ENCODE measurements at places on chromosomes 7 and 10.

DNA sequence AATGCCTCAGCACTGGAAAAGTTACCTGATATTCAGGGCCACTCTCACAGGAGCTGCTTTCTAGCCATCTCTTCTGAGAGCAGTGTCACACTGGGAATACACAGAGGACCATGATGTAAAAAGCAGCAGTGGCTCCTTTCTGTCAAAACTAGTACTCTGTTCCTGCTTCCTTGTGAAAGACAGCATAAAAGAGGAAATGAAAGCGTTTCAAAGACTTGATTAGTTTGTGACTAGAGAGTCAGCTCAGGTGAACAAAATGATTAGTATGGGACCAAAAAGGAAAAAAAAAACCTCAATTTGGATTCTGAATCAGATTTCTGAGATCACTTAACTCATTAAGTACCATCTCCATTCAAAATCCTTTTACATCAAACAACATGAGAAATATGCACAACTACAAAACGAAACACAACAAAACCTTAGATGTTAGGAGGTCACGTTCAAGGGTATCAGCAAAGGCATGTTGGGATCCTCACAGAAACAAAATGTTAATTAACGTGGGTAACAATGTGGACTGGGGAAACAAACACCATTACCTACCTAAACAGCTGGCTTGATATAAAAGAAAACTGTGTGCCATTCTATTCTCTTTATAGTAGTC is 103.7 kb downstream of the MACC1 start:
- DNase-seq: no peak

GRCh38 chr7:28516390-28517172 is 104.3 kb downstream of the CREB5 start:
- DNase-seq: no peak

GRCh38 chr7:4797858-4798705 is 22.7 kb downstream of the AP5Z1 start:
- DNase-seq: peak; percentile 43

- DNase-seq: no peak
These were observed 212.8 kb downstream of the MAD1L1 start for GRCh38 chr7:2019711-2020511.

- DNase-seq: no peak
These were observed 290.1 kb upstream of the ZNF32 start for GRCh38 chr10:43938810-43939209.

DNA sequence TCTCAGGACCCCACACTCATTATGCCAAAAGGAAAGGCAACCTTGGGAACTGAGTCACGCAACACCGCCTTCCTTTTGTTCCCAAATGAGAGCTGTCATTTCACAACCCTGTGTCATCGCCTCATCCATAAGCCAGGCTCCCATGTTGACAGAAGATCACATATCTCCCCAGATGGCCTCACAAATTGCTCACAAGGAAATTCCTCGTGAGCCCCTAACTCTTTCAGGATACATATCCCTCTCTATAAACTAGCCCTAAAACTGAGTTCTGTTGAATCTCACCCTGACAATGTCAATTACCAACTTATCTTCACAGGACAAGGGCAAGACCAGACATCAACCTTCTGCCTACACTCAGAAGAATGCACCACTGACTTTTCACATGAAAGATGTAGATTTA is 22.6 kb downstream of the CCDC3 start:
- no peak for DNase-seq

GRCh38 chr10:132370426-132371340 is 26.3 kb upstream of the PWWP2B start:
- no peak for DNase-seq

DNA sequence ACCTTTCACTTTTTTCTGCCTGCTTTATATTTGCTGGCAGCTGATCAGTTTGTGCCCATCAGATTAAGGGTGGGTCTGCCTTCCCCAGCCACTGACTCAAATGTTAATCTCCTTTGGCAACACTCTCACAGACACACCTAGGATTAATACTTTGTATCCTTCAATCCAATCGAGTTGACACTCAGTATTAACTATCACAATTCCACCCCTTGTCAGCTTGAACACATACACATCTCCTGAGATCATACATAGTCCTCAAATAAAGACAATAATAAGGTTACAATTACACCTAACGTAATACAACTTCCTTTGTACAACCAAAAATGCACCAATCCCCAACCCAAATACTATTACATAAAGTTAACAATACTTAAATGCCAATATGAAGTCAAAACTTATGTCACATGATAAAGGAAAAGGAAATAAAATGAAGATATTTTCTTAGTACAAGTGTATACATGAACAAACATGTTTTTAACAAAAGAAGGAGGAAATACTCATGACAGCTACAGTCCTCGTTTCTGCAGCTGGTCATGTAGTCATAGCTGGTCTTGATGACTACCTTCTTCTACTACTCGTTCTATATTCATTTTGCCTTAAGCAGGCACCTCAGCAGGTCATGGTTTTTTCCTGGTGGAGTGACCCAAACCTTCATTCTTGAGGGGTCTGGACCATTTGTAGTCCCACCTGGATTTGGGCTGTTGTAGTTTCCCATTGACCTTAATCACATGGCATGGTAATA is 96.7 kb upstream of the CABCOCO1 start:
- no peak for DNase-seq

DNA sequence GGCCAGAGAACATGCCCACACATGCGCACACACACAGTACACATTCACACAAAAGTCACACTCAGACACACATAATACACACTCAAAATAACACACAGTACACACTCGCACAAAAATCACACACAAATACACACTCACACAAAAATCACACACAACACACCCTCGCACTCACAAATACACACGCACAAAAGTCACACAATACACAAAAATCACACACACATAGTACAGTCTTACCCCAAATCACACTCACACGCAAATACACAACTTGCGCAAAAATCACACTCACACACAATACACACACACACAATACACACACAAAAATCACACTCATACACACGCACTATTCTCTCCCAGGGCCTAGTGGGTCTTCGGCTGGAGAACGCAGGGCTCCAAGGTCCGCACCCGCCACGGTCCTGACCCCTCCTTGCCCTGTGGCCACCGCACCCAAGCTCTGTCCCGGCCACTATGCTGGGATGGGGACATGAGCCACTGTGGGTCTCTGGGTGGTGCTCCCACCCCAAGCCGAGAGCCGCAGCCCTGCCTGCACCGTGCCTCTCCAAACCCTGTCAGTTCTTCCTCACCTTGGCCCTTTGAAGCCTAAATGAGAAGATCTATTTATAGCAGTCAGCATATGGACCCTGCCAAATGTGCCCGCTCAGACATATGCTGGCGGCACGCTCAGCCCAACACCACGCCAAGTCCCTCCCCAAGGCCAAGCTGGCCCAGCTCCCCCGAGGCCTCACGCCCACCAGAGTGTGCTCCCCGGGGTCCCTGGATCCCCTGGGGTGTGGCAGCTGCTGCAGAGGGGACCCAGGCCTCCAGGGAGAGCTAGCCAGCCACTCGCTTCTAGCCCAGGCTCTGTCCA is 55.9 kb downstream of the ELFN1 start:
- no peak for DNase-seq

- no peak for DNase-seq
These were observed 8.0 kb upstream of the SMARCD3 start for GRCh38 chr7:151256410-151257045.

DNA sequence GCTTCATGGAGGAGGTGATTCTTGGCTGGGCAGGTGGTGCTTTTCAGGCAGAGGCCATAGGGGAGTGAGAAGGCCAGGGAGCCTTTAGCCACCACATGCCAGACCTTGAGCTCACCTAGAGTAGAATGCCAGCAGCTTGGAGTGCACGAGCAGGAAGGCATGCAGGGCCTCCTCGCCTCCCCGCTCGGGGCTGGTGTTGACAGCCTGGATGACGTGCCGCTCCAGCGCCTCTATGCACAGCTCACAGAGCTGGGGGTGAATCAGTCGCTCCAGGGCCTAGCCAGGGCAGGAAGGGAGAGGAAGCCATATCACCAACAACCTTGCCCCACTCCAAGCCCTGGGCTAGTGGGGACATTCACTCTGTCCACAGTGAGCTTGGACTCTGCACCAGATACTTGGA is 15.7 kb downstream of the HPS1 start:
- no peak for DNase-seq

GRCh38 chr7:374706-375311 is 84.8 kb downstream of the FOXL3 start:
- DNase-seq: no peak

- DNase-seq: no peak
These were observed 15.9 kb downstream of the NIPSNAP2 start for GRCh38 chr7:55980266-55980665.

- no peak for DNase-seq
These were observed 96.5 kb upstream of the MACROH2A2 start for GRCh38 chr10:69955897-69956740.

DNA sequence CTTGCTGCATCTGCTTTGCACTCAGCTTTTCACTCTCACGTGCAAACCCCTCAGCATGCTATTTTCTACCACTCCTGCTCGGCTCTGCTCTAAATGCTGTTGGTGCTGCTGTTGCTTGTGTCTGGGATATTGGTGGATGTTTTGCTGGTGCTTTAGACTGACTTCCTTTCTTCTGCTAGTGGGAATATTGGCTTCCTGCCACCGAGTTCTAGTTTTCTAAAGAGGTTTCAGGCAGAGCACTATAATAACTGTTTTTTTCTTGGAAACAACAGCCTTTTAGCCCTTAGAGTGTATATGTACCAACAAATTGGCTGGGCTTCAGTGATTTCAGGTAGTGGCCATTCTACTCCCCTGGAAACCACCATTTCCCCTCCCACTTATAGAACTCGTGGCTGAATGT is 27.8 kb downstream of the TMEM236 start:
- no peak for DNase-seq

DNA sequence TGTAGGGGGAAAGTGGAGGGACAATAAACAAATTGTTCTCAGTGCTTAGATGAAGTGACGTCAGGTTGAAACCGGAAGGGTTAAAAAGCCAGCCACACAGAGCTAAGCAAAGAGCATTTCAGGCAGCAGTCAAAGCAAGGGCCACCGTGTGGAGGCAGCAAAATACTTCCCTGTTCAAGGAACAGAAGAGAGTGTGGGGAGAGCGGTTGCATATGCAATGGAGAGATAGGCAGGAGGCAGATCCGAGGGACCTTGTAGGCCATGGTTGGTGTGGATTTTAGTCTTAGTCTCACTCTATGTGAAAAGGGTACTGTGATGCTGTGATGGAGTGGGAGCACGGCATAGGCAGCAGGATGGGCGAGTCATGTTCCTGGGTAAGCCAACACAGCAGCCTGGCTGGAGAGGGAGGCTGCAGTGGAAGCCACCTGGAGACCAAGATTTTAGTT is 3.8 kb upstream of the STN1 start:
- no peak for DNase-seq

DNA sequence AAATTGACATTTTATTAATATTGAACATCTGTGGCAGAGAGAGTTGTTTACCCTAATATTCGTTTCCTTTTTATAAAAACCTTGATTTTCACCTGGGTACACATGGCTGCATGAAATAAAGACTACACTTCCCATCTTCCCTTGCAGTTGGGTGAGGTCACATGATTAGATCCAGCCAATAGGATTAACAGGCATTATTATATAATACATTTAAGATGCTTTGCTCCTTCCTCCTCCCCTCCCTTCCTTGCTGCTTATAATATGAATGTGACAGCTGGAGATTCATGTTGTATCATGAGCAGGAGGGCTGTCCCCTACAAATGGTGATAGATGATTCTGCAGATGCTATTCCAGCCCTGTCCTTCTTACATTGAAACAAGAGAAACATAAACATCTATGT is 146.6 kb downstream of the SH2D4B start:
- no peak for DNase-seq

DNA sequence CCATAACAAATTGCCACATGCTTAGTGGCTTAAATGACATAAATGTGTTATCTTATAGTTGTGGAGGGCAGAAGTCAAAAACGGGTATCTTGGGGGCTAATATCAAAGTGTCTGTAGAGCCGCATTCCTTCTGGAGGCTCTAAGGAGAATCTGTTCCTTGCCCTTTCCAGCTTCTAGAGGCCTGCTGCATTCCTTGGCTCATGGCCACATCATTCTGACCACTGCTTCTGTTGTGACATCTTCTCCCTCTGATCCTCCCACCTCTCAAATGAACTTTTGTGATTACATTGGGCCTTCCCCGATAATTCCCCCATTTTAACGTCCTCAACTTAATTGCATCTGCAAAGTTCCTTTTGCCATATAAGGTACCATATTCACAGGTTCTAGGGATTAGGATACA is 76.1 kb downstream of the CYP26A1 start:
- DNase-seq: no peak

DNA sequence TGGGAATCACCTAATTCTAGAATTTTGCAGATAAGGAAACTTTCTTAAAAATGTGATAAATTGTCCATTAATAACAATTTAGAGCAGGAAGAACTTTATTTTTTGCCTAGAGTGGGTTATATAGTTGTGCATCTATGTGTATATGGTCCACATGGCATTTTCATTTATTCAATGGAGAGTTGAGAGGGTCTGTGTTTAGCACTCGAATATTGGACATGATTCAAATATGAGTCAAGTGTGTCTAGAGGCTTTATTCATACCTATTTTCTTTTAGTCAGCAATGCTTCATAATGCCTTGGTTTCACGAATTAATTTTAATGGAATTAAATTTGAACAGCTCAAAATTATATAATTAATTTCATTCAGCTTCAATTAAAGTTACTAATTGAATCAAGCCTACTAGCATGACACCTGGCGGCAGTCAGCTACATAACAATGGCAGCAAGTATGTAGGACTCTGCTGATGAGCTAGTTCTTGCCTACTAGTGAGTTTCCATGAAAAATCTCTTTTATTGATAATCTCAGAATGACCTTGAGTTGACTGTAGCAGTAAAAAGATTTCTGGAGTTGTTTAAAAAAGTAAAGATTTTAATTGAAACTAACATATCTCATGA is 17.7 kb downstream of the MDFIC start:
- no peak for DNase-seq

DNA sequence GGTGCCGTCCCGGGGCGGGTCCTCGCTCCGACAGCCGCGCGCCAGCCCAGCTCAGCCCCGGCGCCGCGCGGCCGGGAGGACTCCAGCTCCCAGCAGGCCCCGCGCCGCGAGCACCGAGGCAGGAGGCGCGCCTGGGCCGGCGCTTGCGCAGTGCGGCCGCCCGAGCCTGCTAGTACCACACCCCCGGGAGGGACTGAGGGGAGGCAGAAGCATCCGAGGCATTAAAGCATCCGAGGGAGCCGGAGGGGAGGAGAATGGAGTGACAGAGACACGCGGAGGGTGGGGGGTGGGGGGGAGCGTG is at the start of gene GRK5:
Gene GRK5 (plus strand): TSS at position 206 of the 301 bp plus-strand sequence. CDS start 347 bp downstream, outside the sequence.
- peak; percentile 93 for DNase-seq

GRCh38 chr7:138903186-138903820 is 77.9 kb downstream of the KIAA1549 start:
- peak; percentile 62 for DNase-seq

- DNase-seq: no peak
These were observed 92.0 kb downstream of the HPSE2 start for GRCh38 chr10:99143651-99144050.

DNA sequence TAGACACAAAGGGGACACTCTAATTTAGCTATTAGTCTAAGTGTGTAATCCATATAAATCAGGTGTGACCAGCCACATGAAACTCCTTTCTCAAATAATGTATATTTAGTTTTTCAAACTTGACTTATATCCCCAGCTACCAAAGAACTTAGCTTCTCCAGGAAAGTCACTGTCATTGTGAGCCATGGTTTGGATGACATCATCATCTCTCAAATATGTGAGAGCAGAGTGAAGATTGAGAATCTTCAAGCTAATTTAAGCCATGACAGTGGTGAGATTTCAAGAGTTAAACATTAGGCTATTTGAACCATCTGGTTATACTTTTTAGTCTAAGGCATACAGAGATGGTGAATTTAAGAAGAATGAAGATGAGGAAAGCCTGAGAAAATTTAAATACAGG is 1165.6 kb downstream of the CNTNAP2 start:
- no peak for DNase-seq

- DNase-seq: no peak
These were observed 35.0 kb upstream of the LRRC18 start for GRCh38 chr10:48974510-48975156.

Measured in effector CD4-positive, alpha-beta T cell (primary cell).